CD8-positive, alpha-beta memory T cell (primary cell): ENCODE measurements at places on chromosomes 1 and 21. TPM values are rescaled to one million over a fixed set of nuclear protein-coding genes. Genes with fewer than 3 reads are reported as not detected.

DNA sequence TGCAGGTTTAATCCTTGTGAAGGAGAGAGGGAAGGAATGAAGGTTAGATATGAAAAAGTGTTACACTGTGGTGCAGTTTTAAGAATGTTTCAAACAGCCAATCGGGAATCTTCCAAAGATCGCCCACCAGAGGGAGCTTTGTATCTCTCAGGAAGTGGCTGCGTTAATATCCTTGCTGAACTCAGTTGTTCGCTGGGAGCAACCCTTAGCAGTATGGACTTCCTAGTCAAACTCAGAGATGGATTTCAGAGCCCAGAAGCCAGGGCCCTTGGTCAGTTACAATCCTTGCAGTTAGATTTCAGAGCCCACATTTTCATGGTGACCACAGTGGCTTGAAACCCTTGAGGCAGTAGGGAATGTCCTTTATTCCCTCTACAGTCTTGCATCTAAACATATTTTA lies 136.2 kb downstream of the NTNG1 start:
- no peak for DNase-seq

GRCh38 chr1:235295902-235296350 lies 32.1 kb downstream of the ARID4B start:
- no peak for DNase-seq

GRCh38 chr1:160214481-160215140 lies 9.4 kb downstream of the PEA15 start:
- DNase-seq, result no peak

DNA sequence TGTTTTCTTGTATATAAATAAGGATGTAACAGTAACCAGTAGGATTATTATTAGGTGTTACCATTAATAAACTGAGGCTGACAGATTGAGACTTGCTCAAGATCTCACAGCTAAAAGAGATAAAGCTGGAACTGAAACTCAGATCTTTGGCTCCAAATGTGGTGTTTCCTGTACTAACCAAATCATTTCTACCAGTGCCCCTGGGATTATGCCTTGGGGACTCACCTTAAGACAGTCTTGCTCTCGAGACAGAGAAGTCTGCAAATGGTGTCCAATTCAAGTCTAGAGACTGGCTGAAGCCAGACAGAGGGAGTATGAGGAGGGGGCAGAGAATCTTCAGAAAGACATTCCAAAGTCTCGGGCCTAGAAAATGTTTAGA lies 593 bp upstream of the CD53 start:
- no peak for DNase-seq

DNA sequence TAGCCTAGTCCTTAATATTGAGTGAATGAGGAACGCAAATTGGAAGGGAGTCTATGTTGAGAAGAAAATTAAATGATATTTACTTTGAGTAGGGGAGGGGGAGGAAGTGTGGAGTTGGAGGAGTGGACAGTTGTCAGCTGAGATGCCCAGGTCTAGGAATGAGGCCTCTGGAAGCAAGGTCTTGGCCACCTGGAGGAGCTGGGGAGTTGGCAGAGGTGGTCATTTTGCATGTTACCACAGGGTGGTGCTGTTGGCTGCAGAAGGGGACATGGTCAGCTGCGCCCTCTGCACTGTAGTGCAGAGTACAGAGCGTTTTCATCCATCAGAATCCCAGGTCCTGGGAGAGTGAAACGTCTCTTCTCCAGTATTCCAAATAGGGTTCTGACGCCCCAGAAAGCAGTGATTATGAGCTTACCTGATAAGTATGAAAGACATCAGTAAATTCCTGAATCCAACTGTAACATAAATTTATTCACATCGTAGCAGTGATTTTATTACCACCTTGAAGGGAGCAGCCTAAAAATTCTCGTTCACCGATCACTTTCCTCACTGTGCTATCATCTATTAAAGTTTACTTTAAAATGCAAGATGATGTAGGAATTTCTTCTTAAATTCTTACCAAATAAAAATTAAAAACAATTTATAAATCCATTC lies 13.8 kb downstream of the PARK7 start:
- no peak for DNase-seq

DNA sequence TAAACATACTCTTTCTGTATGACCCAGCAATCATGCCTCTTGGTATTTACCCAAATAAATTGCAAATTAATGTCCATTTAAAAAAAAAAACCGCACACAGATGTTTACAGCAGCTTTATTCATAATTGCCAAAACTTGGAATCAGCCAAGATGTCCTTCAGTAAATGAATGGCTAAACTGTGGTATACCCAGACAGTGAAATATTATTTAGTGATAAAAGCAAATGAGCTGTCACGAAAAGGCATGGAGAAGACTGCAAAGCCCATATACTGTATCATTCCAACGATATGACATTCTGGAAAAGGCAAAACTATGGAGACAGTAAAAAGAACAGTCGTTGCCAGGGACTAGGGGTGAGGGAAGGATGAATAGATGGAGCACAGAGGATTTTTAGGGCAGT lies 77.0 kb upstream of the FAM20B start:
- no peak for DNase-seq

DNA sequence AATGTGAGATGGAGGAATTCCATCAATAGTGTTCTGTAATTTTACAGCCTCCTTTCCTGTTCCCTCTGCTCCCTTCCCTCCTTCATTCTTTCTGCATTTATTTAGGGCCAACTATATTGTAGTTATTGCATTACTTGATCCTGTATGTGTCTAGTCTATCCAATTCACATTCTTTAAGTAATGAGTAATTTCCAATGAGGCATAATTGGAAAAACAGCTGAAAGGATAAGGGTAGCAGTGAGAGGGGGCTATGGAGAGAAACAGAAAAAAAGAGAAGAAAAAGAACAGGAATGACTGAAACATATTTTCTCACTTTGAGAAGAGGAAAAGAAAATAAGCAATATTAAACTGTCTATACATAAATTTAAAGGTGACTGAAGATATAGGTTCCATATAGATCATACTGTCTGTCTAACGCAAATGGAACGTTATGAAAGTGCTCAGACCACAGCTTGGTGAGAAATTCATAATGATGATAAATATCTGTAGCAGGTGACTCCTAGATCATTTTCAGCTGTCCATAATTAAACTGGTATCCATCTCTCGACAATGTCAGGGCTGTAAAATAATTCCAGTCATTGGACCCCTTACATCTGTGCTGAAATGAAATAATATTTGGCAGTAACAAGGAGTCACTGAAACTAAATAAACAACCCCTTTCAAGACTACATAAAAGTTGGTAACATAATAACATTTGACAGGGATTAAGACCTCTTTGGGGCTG lies 61.8 kb downstream of the SPAG17 start:
- no peak for DNase-seq

The TACSTD2 gene
- total RNA-seq, result not detected

- no peak for DNase-seq
These were observed 153.1 kb upstream of the RAB4A start for GRCh38 chr1:229117664-229118300.

GRCh38 chr1:54805466-54805865 lies 4.3 kb upstream of the TTC22 start:
- no peak for DNase-seq

DNA sequence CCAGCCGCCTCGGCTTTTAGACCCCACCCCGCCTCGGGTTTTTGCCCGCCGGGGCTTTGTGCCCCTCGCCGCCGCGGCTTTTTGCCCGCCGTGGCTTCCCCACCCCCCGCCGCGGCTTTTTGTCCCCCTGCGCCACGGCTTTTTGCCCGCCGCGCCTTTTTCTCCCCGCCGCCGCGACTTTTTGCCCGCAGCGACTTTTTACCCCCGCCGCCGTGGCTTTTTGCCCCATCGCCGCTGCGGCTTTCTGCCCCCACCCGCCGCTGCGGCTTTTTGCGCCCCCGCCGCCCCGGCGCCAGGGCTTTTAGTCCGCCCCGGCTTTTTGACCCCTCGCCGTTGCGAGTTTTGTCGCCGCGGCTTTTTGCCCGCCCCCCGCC lies 474.4 kb downstream of the FAM72C start:
- no peak for DNase-seq
